ENCODE measurements at places on chromosomes 5 and 9. TPM values are rescaled to one million over a fixed set of nuclear protein-coding genes. Genes with fewer than 3 reads are reported as not detected.

Gene PGM5
- total RNA-seq, result not detected

- H3K36me3 ChIP-seq, result peaks cover 53% of the 10 kb centered on the region
- no peak overlapping the region for H3K4me3 ChIP-seq
- no peaks in the 10 kb centered on the region for H3K27me3 ChIP-seq
- DNase-seq, result peak; percentile 87
Measured at GRCh38 chr9:137798901-137799629, 78.5 kb upstream of the CACNA1B start.

- no peaks in the 10 kb centered on the region for H3K36me3 ChIP-seq
- H3K27ac ChIP-seq, result peak overlapping the region; percentile 90
- H3K4me1 ChIP-seq, result peaks cover 24% of the 10 kb centered on the region
- no peak for DNase-seq
- H3K4me3 ChIP-seq, result peak overlapping the region; percentile 12
- H3K27me3 ChIP-seq, result no peaks in the 10 kb centered on the region
Measured at GRCh38 chr5:170597109-170597751, 93.4 kb downstream of the KCNIP1 start.

GRCh38 chr9:86079421-86079831 lies 19.9 kb downstream of the GOLM1 start:
- DNase-seq, result no peak
- H3K4me3 ChIP-seq, result no peak overlapping the region
- H3K27me3 ChIP-seq, result no peaks in the 10 kb centered on the region
- H3K36me3 ChIP-seq, result peaks cover 12% of the 10 kb centered on the region

- H3K4me3 ChIP-seq, result no peak overlapping the region
- H3K36me3 ChIP-seq, result no peaks in the 10 kb centered on the region
- no peaks in the 10 kb centered on the region for H3K4me1 ChIP-seq
- no peak overlapping the region for H3K27ac ChIP-seq
Measured at GRCh38 chr5:162888268-162888667, 549.1 kb upstream of the CCNG1 start.

Gene TMEFF1
- total RNA-seq, result 1.3 TPM

- no peaks in the 10 kb centered on the region for H3K27me3 ChIP-seq
- peak overlapping the region; percentile 73 for H3K27ac ChIP-seq
- DNase-seq, result no peak
- H3K4me1 ChIP-seq, result peaks cover 66% of the 10 kb centered on the region
- no peaks in the 10 kb centered on the region for H3K36me3 ChIP-seq
- H3K4me3 ChIP-seq, result no peak overlapping the region
Measured at GRCh38 chr5:52705720-52706119, 82.0 kb upstream of the ITGA1 start.

Gene SPINK5
- 2.0 TPM for total RNA-seq

All from chondrocyte (in vitro differentiated cells).